Activated CD4-positive, alpha-beta T cell treated with anti-CD3 and anti-CD28 coated beads, Interleukin-2, amount 50 U/mL, for 48 hours (primary cell): ENCODE measurements at places on chromosomes 2 and 18.

GRCh38 chr18:48754993-48755473 lies 195.7 kb downstream of the SMAD7 start:
- no peak for DNase-seq

DNA sequence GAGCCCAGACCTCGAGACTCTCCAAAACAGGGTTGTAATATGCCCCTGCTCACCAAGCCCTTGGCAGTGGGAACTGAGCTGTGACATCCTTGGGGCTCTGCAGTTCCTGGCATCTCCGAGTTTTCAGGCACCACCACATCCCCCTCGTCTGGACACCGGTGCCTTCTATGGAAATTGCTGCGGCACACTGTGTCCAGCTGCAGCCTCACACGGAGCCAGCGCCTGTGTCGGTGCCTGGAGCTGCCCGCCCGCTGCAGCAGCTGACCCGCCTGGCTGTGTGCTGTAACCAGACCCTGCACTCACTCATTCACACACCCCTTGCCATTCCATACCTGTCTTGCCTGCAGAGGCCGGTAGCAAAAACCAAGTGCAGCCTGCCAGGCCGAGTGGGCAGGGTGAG lies 11.8 kb downstream of the IWS1 start:
- DNase-seq = no peak

- DNase-seq = no peak
Observed at GRCh38 chr2:104584393-104584792, 269.5 kb upstream of the POU3F3 start.

DNA sequence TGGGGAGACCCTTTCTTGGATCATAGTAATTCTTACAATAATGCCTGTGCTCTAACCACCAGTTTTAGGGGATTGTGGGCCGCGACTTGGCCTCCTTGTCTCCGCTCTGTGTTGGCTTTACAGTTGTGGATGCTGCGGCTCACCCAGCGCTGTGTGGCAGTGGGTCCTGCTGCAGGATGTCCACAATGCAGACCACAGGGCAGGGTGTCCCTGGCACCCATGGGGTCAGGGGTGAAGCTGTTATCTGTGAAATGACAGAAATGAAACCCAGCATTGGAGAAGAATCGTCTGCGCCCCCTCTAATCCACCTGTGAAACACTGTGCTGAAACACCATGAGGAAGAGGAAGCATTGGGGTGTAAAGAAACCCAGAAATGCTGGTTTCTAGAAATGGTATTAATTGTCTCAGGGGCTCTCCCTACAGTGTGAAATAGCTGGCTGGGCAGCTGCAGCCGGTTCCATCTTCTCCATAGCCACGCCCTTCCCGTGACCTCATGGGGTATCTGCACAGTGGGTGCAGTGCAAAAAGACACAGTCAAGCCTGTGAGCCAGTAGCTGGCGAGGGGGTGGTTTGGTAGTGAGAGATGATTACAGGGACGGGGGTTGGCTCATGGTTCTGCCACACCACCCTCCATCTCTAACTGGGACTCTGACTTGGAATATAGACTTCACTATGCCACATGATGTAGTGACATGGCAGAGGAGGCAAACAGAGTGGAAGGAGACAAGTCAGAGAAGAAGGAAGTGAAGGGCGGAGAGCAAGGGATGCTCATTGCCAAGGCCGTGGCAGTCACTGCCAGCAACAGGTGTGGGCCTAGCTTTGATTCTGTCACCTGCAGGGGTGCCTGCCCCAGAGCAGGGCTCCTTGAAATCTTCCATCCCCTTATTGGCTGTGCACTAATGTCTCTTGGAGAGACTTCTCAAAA lies 16.2 kb downstream of the INPP4A start:
- peak; percentile 78 for DNase-seq

- no peak for DNase-seq
Observed at GRCh38 chr18:2508678-2509077, 62.6 kb downstream of the METTL4 start.

DNA sequence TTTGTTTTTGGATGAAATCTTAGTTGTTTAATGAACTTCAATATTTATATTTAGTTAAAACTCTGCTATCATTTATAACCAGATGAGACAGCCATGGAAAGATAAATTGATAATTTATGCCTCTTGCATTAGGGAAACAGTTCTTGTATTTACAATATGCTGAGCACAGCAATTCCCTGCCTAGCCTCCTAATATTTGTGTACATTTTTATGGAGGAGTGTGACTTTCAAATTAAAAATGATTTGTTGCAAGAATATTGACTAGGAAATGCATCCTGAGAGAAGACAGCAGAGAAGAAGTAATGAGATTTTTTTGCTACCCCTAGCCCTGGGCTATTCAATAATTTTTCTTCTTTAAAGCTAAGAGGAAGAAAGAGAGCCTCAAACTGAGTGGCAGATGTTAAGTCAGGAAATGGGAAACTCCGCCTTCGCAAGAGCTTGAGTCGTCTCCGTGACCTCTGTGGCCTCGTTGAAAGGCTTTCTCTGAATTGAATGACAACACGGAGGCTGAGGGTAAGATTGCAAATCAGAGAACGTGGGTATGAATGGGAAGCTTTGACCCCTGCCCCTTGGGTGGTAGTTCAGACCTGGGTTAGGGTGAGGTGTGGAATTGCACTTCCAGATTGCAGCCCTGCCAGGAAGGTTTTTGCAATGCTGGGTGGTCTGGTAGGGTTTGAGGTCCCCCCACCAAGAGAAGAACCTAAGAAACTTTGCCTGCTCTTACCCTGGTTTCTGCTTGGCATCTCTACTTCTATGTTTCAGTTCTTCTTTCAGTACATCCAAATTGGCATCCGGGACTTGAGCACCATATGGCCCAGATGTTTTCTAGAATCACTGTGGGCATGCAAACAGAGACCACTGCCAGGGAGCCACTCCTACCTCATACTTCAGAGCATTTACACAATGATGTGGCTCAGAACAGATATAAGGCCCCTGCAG lies 210.3 kb upstream of the RBMS1 start:
- DNase-seq = peak; percentile 9

DNA sequence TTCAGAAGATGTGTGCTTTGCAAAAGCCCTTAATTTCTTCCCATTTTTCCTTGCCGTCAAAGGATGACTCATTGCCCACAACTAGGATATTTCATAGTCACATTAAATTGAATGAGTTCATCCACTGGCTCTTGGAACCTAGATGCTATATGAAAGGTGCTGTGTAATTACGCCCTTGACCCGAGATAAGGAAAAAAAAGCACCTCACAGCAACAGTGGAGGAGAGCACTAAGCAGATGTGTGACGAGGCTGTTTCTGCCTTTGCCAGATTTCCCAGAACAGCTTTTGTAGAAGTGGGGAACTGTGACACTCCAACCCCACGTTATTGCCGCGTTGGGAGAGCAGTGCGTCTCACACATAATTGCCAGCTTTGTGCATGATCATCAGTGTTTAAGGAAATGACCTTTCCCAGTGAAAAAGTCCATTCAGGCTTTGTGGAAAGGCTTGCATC lies 33.3 kb upstream of the TMEM87B start:
- no peak for DNase-seq

DNA sequence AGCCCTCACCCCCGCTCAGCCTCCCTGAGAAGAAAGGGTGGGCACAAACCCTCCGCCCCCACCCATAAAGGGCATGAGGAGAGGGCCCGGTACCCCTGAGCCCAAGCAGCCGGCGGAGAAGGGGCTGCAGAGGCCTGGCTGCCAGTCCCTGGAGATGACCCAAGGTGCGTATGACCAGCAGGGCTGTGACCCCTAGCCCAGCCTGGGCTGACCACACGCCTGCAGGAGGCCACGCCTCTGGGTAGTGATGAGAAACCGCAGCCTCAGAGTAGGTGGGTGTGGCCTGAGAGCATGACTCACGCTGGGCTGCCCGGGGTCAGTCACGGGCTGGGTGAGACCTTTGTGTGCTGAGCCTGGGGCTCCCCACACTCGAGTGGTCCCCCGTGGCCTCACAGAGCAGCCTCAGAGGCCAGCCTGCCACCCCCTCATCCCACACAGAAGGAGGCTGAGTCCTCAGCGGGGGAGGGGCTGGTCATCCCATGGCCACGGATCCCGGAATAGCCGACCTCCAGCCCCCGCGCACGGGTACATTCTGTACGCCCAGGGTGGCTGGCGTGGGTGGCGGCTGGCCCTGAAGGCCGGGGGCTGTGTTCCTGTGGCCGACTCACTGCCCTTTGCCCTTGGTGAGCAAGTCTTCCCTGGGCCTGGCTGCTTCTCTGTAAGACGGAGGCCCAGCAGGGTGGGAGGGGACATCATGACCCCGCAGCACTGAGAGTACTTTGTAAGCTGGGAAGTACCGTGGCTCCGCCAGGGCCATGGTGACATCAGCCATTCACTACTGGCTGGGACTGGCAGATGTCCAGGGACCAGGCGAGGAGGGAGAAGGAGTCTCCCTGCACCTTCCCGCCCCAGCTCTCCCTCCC lies 110.8 kb upstream of the OTOS start:
- no peak for DNase-seq

- DNase-seq = no peak
Observed at GRCh38 chr2:131033786-131034121, 59.5 kb downstream of the FAM168B start.

- DNase-seq = no peak
Observed at GRCh38 chr2:12641441-12641840, 75.3 kb upstream of the TRIB2 start.

DNA sequence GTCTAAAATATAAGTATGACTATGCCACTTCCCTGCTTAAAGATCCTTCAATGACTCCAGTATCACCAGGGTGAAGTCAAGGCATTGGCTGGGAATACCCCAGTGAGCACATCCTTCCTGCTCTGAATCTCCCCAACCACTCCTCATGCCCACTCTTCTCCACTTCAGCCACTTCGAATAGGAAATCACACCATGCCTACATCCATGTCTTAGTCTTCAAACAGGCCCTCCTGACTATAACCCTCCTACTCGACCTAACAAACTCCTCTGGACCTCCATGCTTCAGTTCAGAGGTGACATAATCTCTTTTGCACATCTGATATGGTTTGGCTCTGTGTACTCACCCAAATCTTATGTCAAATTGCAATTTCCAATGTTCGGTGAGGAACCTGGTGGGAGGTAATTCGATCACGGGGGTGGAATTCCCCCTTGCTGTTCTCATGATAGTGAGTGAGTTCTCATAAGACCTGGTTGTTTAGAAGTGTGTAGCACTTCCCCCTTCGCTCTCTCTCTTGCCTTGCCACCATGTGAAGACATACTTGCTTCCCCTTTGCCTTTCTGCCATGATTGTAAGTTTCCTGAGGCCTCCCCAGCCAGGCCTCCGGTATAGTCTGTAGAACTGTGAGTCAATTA lies 87.8 kb upstream of the TFCP2L1 start:
- DNase-seq = no peak

GRCh38 chr18:65761636-65762295 lies 11.0 kb downstream of the CDH7 start:
- no peak for DNase-seq

DNA sequence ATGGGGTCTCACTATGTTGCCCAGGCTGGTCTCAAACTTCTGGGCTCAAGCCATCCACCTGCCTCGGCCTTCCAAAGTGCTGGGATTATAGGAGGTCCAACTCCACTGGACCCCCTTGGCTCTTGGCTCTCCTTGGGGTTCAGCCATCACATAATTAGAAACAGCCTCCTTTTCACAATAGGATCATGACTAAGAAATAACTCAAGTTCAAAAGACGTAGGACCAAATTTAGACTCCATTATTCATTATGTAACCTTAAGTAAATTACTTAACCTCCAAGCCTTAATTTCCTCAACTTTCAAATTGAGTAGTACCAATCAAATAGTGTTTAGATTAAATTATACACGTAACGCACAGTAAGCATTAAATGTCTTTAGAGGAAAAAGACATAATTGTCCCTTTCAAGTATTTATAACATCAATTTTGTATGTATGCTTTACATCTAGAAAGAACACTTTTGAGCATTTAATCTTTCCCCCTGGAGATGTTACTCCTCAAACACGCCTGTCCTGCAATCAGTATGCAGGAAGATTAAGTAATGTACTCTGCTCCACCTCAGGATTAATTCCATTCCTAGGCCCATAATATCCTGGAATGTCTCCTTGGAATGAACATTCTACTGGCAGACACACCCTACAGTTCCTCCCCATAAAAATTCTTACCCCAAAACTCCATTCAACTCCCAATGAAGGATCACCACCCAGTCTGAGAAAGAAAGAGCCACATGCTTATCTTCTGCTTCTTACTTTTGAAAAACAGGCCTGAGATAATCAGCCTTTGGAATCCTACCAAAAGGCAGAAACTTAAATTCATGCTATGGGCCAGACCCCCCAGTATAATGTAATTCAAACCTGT lies 49.1 kb downstream of the COBLL1 start:
- DNase-seq = no peak

DNA sequence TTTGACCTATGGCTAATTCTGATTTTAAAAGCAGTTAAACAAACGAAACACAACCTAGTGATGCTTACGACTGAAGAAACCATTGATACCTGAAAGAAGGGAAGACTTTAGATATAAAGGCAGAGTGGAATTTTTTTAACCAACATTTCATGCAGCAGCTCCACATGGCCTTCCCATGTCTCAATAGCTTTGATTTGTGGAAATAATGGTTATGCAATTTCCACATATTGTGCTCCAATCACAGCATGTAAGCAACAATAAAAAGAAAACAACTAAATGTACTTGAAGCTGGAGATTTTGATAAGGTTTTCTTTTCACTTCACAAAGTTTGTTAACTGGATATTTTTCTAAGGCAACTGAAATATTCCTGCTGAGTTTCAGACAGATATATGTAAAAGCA lies 82.0 kb upstream of the SLC39A10 start:
- no peak for DNase-seq

DNA sequence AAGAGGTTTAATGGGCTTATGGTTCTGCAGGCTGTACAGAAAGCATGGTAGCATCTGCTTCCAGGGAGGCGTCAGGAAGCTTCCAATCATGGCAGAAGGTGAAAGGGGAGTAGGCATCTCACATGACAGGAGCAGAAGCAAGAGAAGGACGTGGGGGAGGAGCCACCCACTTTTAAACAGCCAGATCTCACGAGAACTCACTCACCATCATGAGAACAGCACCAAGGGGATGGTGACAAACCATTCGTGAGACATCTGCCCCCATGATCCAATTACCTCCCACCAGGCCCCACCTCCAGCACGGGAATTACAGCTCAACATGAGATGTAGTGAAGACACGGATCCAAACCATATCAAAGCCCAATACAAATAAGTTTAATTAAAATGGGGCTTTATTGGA lies 113.8 kb downstream of the ATL2 start:
- no peak for DNase-seq

DNA sequence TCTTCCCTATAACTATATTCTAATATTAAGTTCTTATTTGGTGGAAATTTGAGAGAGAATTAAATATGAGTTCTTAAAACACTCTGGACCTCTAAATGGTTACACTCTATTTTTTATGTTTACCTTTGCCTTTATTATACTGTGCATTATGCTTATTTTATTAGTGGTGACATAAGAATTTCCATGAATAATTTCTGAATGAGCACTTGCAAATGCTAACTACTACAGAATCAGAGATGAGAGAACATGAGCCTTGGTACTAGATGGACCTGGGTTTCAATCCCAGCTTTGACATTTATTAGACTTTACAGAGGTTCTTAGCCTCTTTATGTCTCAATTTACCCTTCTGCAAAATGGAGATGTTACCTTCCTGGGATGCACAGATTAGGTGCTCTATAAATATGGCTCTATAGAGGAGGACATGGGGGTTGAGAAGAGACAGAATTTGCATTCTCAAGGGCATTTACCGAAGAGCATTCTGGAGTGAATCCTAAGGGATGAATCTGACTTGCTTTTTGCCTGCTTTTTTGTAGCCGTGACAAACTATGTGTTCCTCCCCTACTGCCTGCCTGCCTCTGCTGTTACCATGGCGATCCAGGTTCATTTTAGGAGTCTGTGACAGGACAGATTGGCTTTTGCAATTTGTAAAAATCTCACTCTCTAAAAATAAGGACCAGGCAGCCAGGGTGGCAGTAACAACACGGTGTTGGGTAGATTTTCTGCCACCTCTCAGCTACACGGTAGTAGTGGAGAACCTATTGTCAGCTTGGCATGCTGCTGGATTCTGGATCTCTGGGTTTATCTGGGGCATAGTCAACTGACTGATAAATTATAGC lies 20.7 kb upstream of the CNRIP1 start:
- DNase-seq = no peak
